ENCODE measurements at places on chromosomes 1 and 21. TPM values are rescaled to one million over a fixed set of nuclear protein-coding genes. Genes with fewer than 3 reads are reported as not detected.

KIF2C gene
- 0.73 TPM for total RNA-seq

- DNase-seq = no peak
Measured at GRCh38 chr1:26752519-26752918, 35.2 kb upstream of the PIGV start.

GRCh38 chr1:55148676-55149075, 66.5 kb downstream of the USP24 start:
- DNase-seq = no peak

PAFAH2 gene
- total RNA-seq = 23.1 TPM

DNA sequence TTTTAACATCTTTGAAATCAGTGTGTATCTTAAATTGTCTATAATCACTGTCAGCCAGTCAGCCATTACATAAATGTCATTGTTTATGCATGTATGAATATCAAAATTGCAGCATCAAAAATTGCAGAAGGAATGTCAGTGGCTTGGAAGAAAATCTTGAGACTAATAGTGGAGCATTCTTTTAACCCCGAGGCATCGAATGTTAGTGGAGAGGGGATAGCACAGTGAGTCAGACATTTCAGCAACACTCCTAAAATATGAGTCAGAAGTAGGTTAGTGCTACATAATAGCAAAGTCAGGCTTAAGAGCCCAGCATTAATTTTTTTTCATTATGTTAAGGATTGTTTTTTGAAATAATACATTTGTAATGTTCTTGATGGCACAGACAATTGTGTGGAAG, 45.5 kb downstream of the SNRPE start:
- DNase-seq = no peak

DNA sequence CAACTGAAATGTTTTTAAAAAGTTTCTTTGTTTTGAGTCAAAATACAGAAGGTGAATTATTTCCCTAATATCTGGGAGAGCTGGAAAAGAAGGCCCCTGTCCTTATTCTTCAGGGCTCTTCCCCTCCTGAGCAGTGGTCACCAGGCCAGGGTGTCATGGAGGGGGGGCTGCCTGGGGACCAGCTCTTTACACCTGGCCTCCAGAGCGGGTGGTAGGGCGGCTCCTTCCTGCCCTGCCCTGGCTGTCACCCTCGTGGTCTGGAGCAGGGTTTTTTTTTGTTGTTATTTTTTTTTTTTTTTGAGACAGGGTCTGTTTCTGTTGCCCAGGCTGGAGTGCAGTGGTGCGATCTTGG, 6.6 kb downstream of the SKI start:
- DNase-seq = peak; percentile 70

ATP1A2 gene
- 0.45 TPM for total RNA-seq

DNA sequence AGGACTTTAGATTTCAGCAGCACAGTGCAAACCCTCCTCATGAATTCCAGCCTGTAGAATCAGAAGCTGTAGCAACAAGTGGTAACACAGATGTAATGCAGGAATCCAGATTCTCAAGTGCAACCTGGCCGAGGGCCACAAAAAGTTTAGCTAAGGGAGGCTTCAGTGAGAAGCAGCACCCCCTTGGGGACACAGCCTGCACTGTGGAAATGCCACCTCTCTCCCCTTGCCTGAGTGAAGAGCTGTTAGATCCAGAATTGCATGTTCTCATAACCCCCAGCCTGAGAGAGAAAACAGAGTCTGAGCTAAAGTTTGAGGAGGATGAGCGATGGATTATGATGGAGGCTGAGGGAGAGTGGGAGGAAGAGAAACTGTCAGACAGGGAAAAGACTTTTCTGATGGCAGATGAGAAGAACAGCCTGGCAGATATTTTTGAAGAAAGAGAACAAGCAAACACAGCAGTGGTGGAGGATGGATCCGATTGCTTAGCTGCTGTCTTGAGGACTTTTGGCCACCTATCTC, 80.5 kb upstream of the BMP8A start:
- DNase-seq = peak; percentile 71

COL11A1 gene
- 0.08 TPM for total RNA-seq

DNA sequence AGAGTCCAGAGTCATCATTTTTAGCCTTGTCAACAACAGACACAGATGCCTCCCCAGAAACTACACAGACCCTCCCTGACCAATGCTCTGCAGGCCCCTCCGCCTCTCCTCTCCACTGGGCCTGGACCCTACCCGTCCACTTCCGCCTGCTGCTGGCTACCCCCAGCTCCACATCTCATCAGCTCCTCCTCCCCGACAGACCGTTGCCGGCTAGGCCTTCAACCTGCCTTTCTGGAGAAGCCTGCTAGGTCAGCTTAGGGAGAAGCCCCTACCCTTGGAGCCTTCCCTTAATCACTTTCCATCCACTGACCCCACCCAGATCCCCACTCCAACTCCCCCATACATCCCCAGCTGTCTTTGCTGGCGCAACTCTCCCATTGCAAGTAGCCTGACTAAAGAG, 1.4 kb downstream of the TRIM17 start:
- no peak for DNase-seq

DYNLT4 gene
- 0.55 TPM for total RNA-seq

- DNase-seq = peak; percentile 22
Measured at GRCh38 chr21:37553078-37553481, 186.5 kb downstream of the DYRK1A start.

TMOD4 gene
- total RNA-seq = 0.33 TPM

GRCh38 chr1:37940299-37940947, 6.4 kb downstream of the INPP5B start:
- peak; percentile 93 for DNase-seq

DNA sequence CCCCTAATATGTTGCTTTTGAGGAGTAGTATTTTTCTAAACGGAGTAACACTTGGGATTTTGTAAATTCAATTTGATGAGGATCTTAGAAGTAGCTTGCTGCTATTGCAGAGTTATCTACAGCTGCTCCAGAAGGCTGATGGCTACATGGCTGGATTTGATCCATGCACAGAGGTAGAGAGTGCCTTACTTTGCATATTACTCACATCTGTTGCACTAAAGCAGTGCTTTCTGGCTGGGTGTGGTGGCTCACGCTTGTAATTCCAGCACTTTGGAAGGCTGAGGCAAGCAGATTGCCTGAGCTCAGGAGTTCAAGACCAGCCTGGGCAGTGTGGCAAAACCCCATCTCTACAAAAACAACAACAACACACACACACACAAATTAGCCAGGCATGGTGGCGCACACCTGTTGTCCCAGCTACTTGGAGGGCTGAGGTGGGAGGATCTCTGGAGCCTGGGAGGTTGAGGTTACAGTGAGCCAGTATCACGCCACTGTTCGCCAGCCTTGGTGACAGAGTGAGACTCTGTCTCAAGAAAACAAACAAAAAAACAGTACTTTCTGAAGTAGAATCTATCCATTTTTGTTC, 24.6 kb downstream of the RALGPS2 start:
- DNase-seq = no peak

DNA sequence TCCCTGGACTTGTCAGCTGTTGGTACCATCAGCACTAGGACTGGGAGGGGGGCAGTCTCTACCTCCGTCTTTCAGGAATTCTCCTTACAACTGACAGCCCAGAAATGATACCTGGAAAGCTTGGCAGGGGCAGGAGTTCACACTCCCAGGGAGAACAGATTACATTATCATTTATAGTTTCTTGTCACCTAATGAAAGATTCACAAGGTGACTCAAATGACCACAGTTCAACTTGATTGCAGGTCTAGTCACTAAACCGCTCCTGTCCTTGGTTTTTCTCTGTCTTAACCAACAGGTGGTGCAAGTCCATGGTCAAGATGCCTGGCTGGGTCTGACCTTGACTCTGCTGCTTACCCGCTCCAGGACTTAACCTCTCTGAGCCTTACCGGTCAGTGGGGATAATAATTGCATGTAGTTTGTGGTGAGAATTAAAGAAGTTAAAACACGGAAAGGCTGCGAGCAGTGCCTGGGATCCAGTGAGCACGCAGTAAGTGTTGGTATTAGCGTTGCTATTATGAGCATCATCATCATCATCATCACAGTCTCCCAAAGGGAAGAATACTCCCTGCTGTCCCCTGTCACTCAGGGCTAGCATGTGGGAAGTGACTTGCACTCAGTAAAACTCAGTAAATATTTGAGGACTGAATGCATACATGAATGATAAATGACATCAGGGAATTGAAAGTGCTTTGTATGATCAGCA, 125.3 kb upstream of the CD34 start:
- no peak for DNase-seq

LRRIQ3 gene
- 0.30 TPM for total RNA-seq

DNA sequence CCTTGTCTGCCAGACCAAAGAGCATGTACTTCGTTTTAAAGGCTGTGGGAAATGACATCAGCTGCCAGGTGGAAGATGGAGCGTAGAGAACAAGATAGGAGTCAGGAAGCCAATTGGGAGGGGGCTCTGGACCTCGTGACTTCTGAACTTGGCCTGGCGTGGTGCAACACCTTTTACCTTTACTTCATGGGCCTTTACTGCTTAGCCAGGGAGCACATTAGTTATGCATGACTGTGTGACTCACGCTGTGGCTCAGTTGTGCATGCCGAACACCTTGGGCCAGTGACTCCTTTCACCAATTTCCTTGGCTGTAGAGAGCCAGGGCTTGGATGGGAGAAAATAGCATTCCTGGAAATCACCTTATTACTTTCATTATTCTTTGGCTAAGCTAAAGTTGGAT, 7.2 kb downstream of the XCL1 start:
- no peak for DNase-seq

GCLM gene
- 27.8 TPM for total RNA-seq

DNA sequence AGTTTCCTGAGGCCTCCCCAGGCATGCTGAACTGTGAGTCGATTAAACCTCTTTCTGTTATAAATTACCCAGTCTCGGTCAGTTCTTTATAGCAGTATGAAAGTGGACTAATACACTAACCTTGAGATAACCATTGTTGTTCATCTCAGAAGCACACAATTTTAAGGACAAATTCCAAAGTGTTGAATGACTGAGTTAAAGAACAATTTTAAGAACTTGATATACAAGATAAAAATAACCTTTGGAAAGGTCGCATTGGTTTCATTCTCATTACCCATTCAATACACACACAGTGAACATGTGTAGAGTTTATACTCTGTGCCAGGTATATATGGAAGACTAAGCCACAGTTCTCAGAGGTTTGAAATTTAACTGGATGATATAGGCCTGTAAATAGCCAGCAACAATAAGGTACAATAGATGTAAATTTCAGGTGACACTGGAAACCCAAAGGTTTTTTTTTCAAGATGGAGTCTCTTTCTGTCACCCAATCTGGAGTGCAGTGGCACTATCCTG, 19.1 kb upstream of the SRSF10 start:
- no peak for DNase-seq

- DNase-seq = no peak
Measured at GRCh38 chr1:175422156-175422555, 229.6 kb upstream of the KIAA0040 start.

DNA sequence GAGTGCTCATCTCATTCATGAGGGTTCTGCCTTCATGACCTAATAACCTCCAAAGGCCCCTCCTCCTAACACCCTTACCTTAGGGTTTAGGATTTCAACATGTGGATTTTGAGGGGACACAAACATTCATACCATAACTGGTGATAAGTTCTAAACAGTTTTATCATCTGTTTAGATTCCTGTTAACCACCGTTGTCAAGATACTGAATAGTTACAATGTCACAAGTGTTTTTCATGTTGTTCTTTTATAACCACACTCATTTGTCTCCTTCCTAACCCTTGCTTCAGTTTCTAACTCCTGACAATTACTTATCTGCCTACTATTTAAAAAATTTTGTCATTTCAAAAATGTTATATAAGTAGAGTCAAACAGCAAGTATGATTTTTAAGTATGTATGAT, 86.0 kb downstream of the NCAM2 start:
- no peak for DNase-seq

PARS2 gene
- 4.3 TPM for total RNA-seq

URB2 gene
- 3.0 TPM for total RNA-seq

GRCh38 chr1:110053552-110054428, 16.7 kb downstream of the ALX3 start:
- DNase-seq = peak; percentile 69

DNA sequence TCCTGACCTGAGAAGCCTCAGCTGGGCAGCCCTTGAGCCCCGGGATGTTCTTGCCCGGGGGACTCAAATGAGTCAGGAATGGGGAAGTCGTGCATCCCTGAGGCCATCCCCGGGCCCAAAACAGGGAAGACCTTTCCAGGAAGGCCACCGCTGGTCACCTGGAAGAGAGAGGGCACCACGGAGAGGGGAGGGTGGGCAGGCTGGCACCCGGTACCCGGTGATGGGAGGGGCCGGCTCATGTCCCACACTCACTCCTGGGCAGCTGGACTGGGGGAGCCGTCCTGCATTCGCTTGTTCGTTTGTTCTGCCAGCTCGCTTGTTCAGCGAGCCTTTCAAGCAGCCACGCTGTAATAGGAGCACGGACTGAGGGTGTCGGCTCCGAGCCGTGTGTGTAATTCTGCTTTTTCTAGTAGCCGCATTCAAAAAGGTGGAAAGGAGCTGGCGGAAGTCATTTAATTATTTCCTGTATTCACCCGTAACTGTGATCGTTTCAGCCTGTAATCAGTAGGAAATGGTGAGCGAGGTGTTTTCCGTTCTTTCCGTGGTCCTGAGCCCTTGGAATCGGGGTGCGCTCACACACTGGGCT, 48.4 kb upstream of the CCDC27 start:
- no peak for DNase-seq
